ENCODE measurements at places on chromosomes 6 and 20. TPM values are rescaled to one million over a fixed set of nuclear protein-coding genes. Genes with fewer than 3 reads are reported as not detected.

DNA sequence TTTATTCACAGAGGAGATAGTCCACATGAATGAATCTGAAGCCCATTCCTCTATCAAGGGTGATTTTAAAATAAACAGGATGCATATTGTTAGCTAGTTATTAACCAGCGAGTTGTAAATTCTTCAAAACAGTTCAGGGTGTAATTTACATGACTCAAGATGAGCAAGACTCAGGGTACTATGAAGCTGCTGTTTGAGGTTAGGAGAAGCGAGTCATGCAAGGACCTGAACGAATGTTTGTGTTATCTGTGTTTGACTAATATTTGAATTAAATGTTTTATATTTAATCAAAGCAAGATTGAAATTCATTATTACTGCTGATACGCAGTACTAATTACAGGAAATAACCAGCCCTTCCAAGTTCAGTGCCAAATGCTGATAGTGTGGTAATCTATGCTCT is 191.1 kb downstream of the SAMD5 start:
- DNase-seq: no peak

- no peak for DNase-seq
Observed at GRCh38 chr20:41007481-41007880, 21.1 kb upstream of the TOP1 start.

GRCh38 chr6:75250552-75250951 is 7.0 kb upstream of the COX7A2 start:
- no peak for DNase-seq

DNA sequence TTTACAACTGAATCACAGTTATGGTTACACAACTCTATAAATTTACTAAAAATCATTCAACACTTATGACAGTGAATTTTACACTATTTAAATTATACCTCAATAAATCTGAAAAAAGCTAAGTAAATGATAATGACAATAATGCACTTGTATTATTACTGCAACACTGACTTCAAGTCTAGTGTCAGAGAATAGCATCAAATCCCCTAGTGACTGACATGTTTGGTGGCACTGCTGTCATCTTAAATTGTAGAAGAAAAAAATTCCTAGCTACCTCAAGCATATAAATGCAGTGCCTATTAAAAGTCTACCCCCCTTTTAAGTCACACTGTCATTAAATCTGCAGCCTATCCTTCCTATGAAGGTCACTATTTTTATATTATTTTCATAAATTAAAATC is 189.4 kb upstream of the RUNX2 start:
- DNase-seq: no peak

The OPN5 gene
- polyA plus RNA-seq: 0.11 TPM

The PLCB1 gene
- polyA plus RNA-seq: 3.1 TPM

Measured in heart left ventricle (tissue), 16 donors.